Activated CD8-positive, alpha-beta memory T cell treated with anti-CD3 and anti-CD28 coated beads, Interleukin-2, amount 10 ng/mL, durations not matched to agents 7 days and 5 days (primary cell): ENCODE measurements at places on chromosomes 5 and 9. TPM values are rescaled to one million over a fixed set of nuclear protein-coding genes. Genes with fewer than 3 reads are reported as not detected.

DNA sequence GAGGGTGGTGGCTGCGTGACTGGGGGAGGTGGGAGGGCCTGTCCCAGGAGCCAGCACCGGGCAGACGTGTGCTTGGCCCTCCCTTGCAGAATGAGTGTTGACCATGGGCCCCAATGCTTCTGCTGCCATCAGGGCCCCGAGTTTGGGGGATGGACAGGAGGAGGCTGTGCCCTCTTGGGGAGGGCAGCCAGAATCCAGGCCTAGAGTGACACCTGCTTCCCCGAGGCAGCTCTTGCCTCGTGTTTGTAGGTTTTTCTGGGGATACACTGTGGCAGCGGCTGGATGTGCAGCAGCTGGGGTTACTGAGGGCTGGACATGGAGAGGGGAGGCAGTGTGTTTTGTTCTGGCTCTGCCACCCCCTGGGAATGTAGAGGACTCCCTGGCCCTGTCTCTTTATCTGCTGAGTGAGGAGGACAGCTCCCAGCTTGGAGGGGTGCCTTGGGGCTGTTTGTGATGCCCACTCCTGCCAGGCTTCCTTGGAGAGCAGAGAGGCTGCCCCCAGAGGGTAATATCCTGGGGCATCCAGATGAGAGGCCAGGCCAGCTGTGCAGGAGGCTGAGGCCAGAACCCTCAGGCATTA lies 22.7 kb downstream of the WNK2 start:
- DNase-seq = no peak

- no peak for DNase-seq
Observed at GRCh38 chr9:14978022-14979000, 68.1 kb upstream of the FREM1 start.

Gene TYRP1
- total RNA-seq = not detected

Gene AGXT2
- total RNA-seq = not detected

Gene OLFM1
- not detected for total RNA-seq
